Stimulated activated CD8-positive, alpha-beta memory T cell treated with anti-CD3 and anti-CD28 coated beads, Interleukin-7, amount 100 ng/mL, for 4 hours (primary cell): ENCODE measurements at places on chromosomes 3 and 15.

DNA sequence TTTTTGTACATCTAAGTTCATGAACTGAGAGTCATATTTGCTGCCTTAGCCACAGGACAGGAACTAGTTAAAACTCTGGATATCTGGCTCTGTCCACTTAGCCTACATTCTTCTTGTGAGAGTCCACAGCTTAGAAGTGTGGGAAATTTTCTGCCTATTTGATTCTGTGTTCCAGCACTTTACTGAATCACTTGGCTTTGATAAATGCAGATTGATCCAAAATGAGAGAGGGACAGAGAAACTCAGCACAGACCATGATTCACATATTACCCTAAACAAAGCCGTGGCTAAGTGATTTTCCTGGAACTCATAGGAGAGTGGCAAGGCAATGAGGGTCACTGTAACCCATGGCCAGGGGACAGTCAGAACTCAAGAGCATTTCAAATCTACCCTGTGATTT, 87.5 kb upstream of the CADPS start:
- DNase-seq, result no peak

- DNase-seq, result no peak
Measured at GRCh38 chr3:107250221-107250620, 127.0 kb upstream of the CCDC54 start.

- DNase-seq, result no peak
Measured at GRCh38 chr3:66527246-66527645, 26.4 kb upstream of the LRIG1 start.

GRCh38 chr3:134640378-134640777, 10.4 kb downstream of the KY start:
- no peak for DNase-seq
